ENCODE measurements at places on chromosomes 11 and 22.

DNA sequence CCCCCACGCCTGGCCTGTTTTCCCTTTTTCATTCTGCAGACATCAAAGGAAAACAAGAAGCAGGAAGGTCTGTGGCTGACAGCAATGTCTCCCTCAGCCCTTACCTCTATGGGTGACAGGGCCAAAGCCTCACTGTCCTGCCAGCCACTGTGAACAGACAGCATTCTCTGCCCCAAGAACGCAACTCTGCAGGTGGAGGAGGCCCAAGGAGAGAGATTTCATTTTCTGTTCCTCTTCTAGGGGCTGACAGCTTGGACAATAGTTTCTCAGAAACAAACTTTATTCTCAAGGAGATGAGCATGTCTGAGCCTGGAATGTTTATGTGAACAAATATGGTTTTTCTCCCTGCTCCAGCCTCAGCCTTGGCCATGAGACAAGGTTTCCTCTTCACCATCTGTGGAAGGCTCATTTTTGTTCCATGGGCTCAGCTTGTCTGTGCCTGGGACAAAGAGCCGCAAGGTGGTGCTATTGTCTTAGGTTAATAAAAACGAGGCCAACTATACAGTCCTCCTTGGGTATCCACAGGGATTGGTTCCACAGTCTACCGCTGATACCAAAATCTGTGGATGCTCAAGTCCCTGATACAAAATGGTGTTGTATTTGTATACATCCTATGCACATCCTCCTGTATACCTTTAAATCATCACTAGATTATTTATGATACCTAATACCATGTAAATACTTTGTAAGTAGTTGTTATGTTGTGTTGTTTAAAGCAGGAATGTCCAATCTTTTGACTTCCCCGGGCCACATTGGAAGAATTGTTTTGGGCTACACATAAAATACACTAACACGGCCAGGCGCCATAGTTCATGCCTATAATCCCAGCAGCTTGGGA is 5.8 kb downstream of the PIWIL3 start:
- H3K27ac ChIP-seq, result no peak overlapping the region
- no peak overlapping the region for H3K4me3 ChIP-seq
- H3K4me1 ChIP-seq, result no peaks in the 10 kb centered on the region
- H3K27me3 ChIP-seq, result peaks cover 20% of the 10 kb centered on the region
- peak; percentile 37 for DNase-seq

DNA sequence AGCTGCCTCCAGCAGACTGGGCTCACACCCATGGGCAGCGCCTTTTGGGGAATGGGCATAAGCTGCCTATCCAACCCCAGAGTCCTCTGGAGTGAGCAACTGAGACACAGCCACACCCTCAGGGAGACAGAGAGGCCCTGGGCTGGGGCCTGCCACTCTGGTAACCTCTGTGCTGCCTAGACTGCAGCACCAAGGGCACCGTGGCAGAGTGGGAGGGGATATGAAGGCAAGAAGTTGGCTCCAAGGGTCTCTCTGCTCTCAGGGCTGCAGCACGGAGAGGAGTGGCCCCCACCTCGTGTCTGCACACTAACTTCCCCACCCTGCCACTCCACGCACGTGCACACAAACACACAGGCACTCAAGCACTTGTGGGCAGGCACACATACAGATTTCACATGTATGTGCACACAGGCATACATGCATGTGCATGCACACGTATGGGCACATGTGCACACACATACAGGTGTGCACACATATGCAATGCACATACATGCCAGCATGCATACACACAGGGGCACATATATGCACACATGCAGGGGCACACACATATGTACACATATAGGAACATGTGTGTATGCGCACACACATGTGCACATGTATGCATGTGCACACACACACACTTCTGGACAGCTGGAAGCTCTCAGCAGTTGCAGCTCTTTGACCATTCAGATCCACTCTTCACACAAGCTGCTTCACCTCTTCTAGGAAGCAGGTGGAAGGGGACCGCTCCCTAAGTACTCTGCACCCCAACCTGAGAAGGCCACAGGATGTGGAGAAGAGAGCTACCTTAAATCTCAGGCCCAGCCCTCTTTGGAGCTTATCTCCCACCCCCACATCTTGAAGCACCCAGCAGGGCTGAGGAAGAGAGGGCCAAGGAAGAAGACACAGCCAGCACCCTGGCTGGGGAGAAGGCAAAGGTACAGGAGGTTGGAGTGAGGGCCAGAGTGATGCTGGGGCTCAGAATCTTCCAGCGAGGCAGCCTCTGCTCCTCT is 4.3 kb downstream of the IGSF9B start:
- H3K4me3 ChIP-seq, result no peak overlapping the region
- peaks cover 8% of the 10 kb centered on the region for H3K36me3 ChIP-seq
- no peak for DNase-seq
- peaks cover 8% of the 10 kb centered on the region for H3K27me3 ChIP-seq
- no peak overlapping the region for H3K27ac ChIP-seq
- H3K4me1 ChIP-seq, result peaks cover 67% of the 10 kb centered on the region

- H3K27me3 ChIP-seq, result peaks cover 6% of the 10 kb centered on the region
- peak overlapping the region; percentile 62 for H3K27ac ChIP-seq
- no peak for DNase-seq
- H3K4me1 ChIP-seq, result peaks cover 5% of the 10 kb centered on the region
Observed at GRCh38 chr11:72233773-72234513, 9.4 kb downstream of the INPPL1 start.

DNA sequence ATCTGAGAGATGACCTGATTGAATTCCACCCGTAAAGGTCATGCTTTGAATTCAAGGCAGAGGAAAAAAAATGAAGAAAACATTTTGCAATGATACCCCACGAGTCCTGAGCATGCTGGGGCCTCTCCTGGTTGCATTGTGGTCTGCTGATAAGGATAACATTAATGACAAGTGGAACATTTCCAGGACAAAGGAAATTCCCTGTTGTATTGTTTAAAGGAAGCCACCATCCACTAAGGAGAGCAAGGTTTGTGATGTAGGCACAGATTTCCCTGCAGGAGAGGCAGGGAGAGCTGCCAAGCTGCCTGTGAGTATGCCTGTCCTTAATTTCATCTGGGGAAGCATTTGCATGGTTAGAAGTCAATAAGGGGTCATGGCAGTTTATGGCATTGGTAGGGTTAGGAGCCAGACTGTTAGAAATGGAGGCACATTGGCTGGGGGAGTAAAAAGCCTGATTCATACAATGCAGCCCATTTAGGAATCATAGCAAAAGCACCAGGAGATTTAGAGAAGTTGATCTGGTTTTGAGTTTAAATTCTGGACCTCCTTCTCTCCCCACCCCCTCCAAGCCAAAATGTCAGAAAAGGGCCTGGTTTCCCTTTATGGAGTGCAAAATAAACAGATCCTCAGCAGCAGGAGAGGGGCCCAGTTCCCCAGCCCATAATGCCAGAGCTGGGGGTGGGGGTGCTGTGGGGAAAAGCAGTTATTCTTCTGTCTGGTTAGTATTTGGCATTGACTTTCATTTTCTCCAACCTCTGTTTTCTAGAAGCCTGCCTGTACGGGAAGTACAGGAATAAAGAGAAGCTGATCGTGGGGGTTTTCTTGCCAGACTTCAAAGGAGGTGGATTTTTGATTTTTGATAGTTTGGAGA is 22.1 kb downstream of the FLI1 start:
- DNase-seq, result no peak
- H3K4me1 ChIP-seq, result peaks cover 97% of the 10 kb centered on the region
- peak overlapping the region; percentile 76 for H3K4me3 ChIP-seq
- H3K27ac ChIP-seq, result peak overlapping the region; percentile 98
- peaks cover 8% of the 10 kb centered on the region for H3K36me3 ChIP-seq

- no peaks in the 10 kb centered on the region for H3K27me3 ChIP-seq
- no peak for DNase-seq
- H3K27ac ChIP-seq, result peak overlapping the region; percentile 65
- H3K36me3 ChIP-seq, result peaks cover 10% of the 10 kb centered on the region
- H3K4me3 ChIP-seq, result peak overlapping the region; percentile 2
Observed at GRCh38 chr11:66840317-66841091, 2.7 kb upstream of the RCE1 start.

All from activated naive CD8-positive, alpha-beta T cell treated with anti-CD3 and anti-CD28 coated beads, Interleukin-2, amount 50 U/mL, for 24 hours (primary cell).